Activated CD4-positive, CD25-positive, alpha-beta regulatory T cell treated with anti-CD3 and anti-CD28 coated beads, Interleukin-2, amount 50 U/mL, for 72 hours (primary cell): ENCODE measurements at places on chromosomes 12 and 14.

GRCh38 chr14:45212231-45212630, 40.8 kb downstream of the MIS18BP1 start:
- DNase-seq = no peak

DNA sequence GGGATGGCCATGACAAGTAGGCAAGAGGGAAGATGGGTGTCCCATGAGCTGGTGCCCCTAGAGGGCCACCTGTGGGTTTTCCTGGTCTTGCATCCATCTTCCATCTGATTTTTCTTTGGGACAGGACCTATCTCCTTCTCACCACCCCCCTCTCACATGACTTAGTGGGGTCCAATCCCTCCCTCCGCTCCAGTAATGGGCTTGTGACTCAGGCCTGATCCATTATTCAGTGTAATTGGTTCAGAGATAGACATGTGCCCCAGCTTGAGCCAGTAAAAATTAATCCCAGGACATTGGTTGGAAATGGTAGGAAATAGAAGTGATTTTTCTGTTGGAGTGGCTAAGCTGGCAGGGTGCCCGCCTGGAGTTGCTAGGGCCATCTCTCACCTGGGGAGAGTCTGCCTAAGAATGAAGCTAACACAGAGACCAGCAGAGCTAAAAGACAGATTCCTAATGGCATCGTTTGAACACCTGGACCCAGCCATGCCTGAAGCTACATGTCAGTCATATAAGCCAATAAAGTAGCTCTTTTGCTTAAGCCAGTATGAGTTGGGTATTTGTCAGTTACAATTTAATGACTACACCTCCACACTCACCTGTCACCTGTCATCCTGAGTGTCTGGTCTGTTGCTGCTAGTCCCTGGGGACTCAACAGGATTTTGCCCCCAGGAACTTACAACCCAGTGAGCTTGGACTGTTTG, 14.7 kb downstream of the RASAL1 start:
- DNase-seq = no peak

GRCh38 chr14:32374155-32374554, 45.1 kb downstream of the AKAP6 start:
- DNase-seq = no peak

DNA sequence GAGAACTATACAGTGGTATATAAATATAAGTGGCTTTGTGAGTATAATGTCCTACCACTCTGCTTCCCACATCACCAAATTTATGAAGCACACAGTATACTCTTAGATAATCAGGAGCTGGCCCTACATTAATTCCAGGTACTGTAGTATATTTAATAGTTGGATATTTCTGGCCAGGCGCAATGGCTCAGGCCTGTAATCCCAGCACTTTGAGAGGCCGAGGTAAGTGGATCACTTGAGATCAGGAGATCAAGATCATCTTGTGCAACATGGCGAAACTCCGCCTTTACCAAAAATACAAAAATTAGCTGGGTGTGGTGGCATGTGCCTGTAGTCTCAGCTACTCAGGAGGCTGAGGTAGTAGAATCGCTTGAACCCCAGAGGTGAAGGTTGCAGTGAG, 104.0 kb downstream of the FOXA1 start:
- DNase-seq = no peak

DNA sequence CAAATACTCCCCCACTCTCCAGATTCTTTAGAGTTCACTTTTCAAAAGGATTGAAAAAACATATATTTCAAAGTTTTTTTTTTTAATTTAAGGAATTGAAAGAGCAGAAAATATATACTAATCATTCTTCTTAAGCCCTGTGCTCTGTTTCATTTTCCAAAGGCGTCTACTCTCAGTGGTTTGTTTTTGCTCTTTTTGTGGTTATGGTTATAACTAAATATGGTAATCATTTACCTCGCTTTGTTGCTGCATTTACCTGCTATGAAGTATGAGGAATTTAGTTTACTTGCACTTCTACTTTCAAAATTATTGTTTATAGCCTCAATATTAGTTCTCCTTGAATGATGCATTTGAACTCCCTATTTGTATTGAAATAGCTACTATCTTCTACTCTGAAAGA, 55.9 kb upstream of the LRRK2 start:
- no peak for DNase-seq

DNA sequence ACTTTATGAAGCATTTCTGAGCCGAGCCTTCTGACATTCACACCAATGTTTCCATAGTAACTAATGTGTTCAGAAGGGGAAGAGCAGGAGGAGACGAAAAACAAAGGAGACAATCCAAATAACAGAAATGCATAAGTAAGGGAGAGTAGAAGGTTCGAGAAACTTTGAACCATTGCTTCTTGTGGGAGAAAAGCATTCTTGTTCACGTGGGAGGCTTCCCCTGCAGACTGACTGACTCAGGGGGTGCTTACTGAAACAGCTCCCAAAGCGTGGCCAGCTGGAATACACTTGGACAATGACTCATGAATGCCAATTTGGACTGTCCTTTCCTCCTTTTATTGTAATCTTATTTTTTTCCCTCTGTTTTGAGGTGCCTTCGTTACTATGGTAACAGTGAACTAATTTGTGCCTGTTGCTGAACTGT, 73.9 kb downstream of the NEDD1 start:
- no peak for DNase-seq

GRCh38 chr14:58640959-58641358, 3.2 kb downstream of the DACT1 start:
- DNase-seq = no peak

- no peak for DNase-seq
Observed at GRCh38 chr12:29943683-29944082, 159.9 kb upstream of the TMTC1 start.

- DNase-seq = no peak
Observed at GRCh38 chr14:52080808-52081755, 12.2 kb upstream of the NID2 start.
